ENCODE measurements at places on chromosomes 2 and 18.

GRCh38 chr2:136531731-136532130 is 233.6 kb upstream of the THSD7B start:
- no peak for DNase-seq

GRCh38 chr18:50950626-50951025 is 17.2 kb upstream of the ELAC1 start:
- DNase-seq, result no peak

DNA sequence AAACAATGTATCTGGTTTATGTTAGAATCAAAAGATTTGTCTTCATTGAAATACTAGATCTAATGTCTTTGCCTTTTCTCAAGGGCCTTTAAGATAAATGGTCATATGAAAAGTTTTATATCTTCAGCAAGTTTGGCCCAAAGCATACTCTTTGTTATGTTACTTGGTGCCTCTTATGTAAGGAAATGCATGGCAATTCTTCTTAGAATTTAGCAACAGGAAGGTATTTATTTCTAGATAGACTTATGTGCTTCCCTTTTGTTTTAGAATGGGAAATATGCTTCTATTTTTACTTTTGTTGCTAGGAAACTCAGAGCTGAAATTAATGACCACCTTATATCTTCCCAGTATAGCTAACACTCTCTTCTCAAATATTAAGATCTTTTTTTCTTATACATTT is 117.4 kb upstream of the DLX2 start:
- DNase-seq, result no peak

DNA sequence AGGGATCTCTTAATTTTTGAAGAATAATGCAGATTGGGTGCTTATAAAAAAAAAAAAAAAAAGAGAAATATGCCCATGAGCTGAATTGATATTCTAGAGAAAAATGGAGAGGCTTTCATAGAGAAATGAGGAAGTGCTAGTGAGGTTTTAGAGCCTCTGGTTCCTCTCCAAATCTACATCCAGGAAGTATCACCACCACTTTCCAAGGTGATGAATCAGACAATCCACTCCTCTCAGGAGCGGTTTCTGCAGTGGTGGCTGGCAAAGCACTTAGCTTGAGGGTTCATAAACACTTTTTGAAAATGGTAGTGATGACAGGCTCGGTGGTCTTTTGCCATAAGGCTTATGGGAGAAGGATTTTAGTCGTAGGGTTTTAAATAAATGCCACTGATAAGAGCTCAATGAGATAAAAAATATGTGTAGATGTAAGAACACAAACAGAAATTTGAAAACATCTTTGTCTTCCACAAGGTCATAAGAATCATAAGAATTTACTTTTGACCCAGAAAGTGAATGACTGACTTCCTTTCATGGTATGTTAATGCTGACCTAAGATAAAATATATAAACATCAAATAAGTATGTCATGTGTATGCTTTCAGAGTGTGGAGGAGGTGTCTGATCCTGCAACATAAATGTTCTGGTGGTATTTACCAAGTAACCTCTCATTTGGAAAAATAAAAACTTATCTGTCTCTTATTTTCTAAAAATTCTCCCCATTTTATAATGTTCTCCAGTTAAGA is 42.1 kb upstream of the DSG1 start:
- no peak for DNase-seq

DNA sequence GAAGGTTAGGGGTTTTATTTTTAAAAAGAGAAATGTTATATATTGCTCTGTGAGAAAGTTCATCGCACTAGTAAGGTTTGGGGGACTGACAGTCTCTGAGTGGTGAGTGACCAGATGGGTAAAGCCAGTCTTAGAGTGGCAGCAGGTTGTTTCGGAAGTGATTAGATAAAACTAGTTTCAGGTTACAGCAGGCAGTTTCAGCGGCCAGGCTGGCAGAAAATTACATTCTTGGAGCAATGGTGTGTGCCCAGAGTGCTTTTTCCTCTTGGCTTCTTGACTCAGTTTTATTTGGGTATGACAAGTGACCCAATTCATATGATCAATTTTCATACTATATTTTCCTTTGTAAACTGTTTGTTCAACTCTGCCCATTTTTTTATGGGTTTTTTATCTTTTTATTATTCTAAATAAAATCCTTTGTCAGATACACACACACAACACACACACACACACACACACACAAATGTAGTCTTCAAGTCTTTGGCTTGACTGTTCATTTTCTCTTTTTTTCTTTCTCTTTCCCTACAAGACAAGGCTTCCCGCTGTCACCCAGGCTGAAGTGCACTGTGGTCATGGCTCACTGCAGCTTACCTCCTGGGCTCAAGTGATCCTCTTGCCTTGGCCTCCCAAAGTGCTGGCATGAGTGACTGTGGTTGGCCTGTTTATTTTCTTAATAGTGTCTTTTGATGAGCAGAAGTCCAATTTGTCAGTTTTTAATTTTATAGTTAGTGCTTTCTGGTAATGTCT is 30.9 kb downstream of the RALBP1 start:
- no peak for DNase-seq

GRCh38 chr2:80519121-80519643 is 214.6 kb upstream of the LRRTM1 start:
- no peak for DNase-seq

GRCh38 chr2:104914509-104914908 is 60.6 kb downstream of the POU3F3 start:
- DNase-seq, result no peak

DNA sequence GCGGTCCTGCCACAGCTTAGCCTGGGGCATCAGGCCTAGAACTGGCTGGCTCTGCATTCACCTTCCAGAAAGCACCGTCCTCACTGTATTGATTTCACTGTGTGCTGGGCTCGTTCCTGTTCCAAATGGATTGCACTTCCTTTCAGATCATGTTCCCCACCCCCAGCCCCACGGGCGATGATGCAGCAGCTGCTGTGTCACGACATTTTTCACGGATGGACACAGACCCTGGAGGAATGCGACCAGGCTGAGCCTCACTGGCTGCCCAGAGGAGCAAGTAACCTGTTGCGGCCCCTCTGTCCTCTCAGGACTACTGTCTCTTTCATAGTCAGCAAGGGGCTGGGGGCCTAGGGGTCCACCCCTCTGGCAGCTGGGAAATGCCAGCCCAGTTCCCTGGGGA is 50.3 kb downstream of the CAPN13 start:
- DNase-seq, result no peak

DNA sequence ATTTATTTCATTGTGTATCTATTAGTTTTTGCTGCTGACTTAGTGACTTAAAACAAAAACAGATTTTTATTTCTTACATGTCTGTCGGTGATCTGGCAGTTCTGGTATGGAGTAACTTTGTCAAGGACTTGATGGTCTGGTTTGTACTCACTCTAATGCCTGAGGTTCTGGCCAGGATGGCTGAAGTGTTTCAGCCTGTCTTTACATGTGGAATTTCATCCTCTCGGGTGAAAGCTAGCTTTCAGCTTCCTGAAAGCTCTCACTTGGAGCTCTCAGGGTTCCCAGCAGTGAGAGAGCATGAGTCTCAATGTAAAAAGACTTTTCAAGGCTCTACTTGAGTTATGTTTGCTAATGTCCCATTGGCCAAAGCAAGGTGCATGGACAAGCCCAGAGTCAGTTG is 216.4 kb downstream of the NR4A2 start:
- no peak for DNase-seq

DNA sequence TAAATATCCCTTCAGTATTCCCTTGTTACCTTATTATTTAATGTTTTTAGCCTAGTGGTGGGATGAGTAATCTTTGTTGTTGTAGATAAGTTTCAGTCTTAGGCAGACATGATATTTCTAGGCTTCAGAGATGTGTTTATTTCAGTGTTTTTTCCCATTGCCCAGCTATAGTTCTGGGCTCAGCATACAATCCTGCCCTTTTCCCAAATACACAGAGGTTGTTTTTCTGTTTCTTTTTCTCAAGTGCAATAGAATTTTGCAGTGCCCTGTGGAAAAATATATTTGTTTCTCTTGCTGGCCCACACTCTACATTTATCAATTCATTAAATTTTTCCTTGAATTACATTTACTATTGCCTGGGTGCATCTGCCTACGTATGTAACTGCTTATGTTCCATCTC is 321.8 kb downstream of the KCNJ3 start:
- no peak for DNase-seq
